ENCODE measurements at places on chromosomes 7 and 10. TPM values are rescaled to one million over a fixed set of nuclear protein-coding genes. Genes with fewer than 3 reads are reported as not detected.

GRCh38 chr7:42831006-42831717, 80.7 kb downstream of the C7orf25 start:
- no peaks in the 10 kb centered on the region for H3K36me3 ChIP-seq
- DNase-seq = no peak
- no peak overlapping the region for H3K27ac ChIP-seq

DNA sequence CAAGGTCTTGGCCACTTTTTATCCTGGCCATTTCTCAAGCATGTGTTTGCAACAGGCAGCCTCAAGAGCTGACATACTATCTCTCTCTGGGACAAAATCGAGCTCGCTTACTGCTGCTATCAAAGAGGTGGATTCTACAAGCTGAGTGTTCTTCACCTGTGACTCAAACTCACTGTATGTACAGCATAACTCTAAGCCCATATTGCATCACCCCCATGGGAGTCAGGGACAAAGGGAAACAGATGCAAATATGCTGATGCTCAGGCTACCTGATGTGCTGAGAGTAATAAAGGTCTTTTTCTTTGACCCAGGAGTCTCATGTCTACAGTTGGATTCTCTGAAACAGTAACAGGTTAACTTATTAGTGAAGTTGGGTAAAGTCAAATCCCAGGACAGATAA, 45.2 kb downstream of the PCLO start:
- no peaks in the 10 kb centered on the region for H3K36me3 ChIP-seq
- H3K4me3 ChIP-seq = no peak overlapping the region
- H3K4me1 ChIP-seq = no peaks in the 10 kb centered on the region

GRCh38 chr7:104976966-104977636, 36.9 kb upstream of the KMT2E start:
- no peaks in the 10 kb centered on the region for H3K36me3 ChIP-seq
- DNase-seq = no peak
- peak overlapping the region; percentile 9 for H3K27ac ChIP-seq
- peaks cover 15% of the 10 kb centered on the region for H3K4me1 ChIP-seq
- no peak overlapping the region for H3K4me3 ChIP-seq
- no peaks in the 10 kb centered on the region for H3K27me3 ChIP-seq

- no peak overlapping the region for H3K4me3 ChIP-seq
- no peak for DNase-seq
- no peaks in the 10 kb centered on the region for H3K4me1 ChIP-seq
- H3K27me3 ChIP-seq = no peaks in the 10 kb centered on the region
Observed at GRCh38 chr10:49357910-49358309, 38.0 kb downstream of the DRGX start.

GRCh38 chr10:11403116-11403515, 208.3 kb downstream of the USP6NL start:
- no peak overlapping the region for H3K4me3 ChIP-seq
- no peaks in the 10 kb centered on the region for H3K4me1 ChIP-seq
- no peak for DNase-seq
- H3K36me3 ChIP-seq = no peaks in the 10 kb centered on the region
- H3K27ac ChIP-seq = no peak overlapping the region

DNA sequence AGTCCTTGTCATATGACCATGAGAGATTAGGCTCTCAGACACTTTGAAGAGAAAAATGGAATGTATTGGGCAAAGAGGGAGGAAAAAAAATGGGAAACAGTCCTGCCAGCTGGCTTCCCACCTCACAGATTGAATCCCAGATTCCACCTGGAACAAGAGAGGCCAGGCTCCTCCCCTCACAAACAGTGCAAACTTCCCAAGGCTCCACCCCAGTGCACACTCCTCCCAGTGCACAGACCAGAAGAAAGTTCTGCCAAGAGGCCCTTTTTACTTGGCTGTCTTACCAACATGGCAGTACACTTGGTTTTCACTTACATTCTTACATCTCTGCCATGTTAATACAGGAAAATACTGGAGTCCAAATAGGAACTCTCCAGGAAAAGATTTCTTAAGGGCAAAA, 202.3 kb downstream of the AHR start:
- no peaks in the 10 kb centered on the region for H3K36me3 ChIP-seq
- H3K27ac ChIP-seq = no peak overlapping the region
- no peaks in the 10 kb centered on the region for H3K4me1 ChIP-seq
- no peak for DNase-seq
- no peaks in the 10 kb centered on the region for H3K27me3 ChIP-seq
- no peak overlapping the region for H3K4me3 ChIP-seq

DNA sequence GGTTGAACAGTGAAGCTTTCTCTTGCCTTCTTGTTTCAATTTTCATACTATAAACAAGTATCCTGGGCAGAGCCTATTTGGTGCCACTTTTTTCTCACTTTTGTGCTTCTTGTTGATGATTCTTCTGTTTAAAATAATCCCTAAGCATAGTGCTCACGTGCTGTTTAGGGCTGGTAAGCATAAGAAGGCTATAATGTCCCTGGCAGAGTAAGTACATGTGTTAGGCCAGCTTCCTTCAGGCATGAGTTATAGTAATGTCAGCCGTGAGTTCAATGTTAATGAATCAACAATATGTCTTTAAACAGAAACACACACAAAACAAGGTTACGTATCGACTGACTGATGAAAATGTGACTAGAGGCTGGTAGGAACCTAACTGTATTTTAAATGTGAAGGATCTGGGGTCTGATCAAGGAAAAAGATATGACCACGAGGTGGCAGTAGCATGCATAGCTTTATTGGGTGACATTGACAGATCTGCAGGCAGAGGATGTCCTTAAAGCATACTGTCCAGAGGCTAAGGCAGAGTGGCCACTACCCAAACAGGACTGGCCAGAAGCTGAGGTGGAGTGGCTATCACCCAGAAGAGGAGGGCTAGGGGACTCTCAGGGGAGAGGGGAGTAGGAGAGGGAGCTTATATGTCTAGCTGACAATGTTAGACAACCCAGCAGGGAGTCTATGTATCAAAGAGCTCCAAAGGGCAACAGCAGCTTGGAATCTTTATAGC, 113.7 kb downstream of the BRAF start:
- H3K4me3 ChIP-seq = no peak overlapping the region
- H3K36me3 ChIP-seq = no peaks in the 10 kb centered on the region
- no peak overlapping the region for H3K27ac ChIP-seq
- H3K27me3 ChIP-seq = no peaks in the 10 kb centered on the region
- peak; percentile 36 for DNase-seq
- no peaks in the 10 kb centered on the region for H3K4me1 ChIP-seq

DNA sequence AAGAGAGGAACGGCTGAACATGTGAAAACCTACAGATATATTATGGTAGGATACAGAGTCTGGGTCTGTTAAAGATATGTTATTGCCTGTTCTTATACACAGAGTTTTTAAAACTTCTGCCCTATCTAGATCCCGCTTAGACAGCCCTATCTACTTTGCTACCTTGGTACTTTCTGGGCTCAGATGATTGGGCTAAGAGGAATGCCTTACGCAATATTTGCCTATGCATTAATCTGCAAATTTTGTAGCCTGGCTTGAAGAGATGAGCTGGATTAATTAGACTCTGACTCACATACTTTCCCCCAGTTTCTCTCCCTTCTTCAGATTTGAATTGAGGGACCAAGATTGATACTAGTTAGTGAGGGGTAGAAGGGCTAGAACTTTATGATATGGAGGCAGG, 33.6 kb upstream of the A1CF start:
- no peaks in the 10 kb centered on the region for H3K27me3 ChIP-seq
- H3K4me3 ChIP-seq = no peak overlapping the region
- H3K4me1 ChIP-seq = no peaks in the 10 kb centered on the region
- no peak overlapping the region for H3K27ac ChIP-seq

GRCh38 chr7:65974191-65974801, 7.7 kb downstream of the GUSB start:
- no peak for DNase-seq
- H3K4me3 ChIP-seq = no peak overlapping the region
- H3K27me3 ChIP-seq = no peaks in the 10 kb centered on the region
- no peaks in the 10 kb centered on the region for H3K4me1 ChIP-seq

- no peak overlapping the region for H3K4me3 ChIP-seq
- H3K27ac ChIP-seq = no peak overlapping the region
- no peaks in the 10 kb centered on the region for H3K27me3 ChIP-seq
- H3K4me1 ChIP-seq = no peaks in the 10 kb centered on the region
- DNase-seq = no peak
Observed at GRCh38 chr7:151792086-151792485, 84.8 kb downstream of the PRKAG2 start.

GRCh38 chr10:80158598-80159127, 26.1 kb downstream of the PLAC9 start:
- no peaks in the 10 kb centered on the region for H3K36me3 ChIP-seq
- no peaks in the 10 kb centered on the region for H3K27me3 ChIP-seq
- no peak overlapping the region for H3K4me3 ChIP-seq

DNA sequence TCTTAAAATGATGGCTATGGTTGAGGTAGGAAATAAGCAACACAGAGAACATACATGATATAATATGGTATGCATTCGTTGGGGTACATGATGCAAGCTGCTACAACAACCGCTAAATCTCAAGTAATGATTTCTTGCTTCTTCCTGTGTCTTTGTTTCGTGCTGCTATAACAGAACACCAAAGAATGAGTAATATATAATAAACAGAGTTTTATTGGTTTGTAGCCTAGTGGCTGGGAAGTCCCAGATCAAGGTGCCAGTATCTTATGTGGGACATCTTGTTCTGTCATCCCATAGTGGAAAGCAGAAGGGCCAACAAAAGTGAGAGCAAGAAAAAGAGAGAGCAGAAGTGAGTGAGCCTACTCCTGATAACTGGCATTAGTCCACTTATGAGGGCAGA, 689.7 kb downstream of the SUGCT start:
- H3K4me3 ChIP-seq = no peak overlapping the region
- H3K27me3 ChIP-seq = no peaks in the 10 kb centered on the region
- H3K4me1 ChIP-seq = no peaks in the 10 kb centered on the region
- no peak overlapping the region for H3K27ac ChIP-seq
- no peak for DNase-seq

DNA sequence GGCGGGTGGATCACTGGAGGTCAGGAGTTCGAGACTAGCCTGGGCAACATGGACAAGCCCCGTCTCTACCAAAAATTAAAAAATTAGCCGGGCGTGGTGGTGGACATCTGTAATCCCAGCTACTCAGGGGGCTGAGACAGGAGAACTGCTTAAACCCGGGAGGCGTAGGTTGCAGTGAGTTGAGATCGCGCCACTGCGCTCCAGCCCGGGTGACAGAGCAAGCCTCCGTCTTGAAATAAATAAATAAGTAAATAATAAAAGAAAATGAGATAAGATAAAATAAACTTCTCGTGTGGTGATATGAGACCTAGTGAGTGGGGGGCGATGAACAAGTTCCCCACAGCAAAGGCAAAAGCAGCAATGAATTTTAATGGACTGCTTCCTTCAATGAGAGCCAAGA, 33.6 kb upstream of the LMTK2 start:
- H3K36me3 ChIP-seq = no peaks in the 10 kb centered on the region
- DNase-seq = no peak
- no peak overlapping the region for H3K27ac ChIP-seq
- H3K4me3 ChIP-seq = no peak overlapping the region
- H3K4me1 ChIP-seq = no peaks in the 10 kb centered on the region

DNA sequence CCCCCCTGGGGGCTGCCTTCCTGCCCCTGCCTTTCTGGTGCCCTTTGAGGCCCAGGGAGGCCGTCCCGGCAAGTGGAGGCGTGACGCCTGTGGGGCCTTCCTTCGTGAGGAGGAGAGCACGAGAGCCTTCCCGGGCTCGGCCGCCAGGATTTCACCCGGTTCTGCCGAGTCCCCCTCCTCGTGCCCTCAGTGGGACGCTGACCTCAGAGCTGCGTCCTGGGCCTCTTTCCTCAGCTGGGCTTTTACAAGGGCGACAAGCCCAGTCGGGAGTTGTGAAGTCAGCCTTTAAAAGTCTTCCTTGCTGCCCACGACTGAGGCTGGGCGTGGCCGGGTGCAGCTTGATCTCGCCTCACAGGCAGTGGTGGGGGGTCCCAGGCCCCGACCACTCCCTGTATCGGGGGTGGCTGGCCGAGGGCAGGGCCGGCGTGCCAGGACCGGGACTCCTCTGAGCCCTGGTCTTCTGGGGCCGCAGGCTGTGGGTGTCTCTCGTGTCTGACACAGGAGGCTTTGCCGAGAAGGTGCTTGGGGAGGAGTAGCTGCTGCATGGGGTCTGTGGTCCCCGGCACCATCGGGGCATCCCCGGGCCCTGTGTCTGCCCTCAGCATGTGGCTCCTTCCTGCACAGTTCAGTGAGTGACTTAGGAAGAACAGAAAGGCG, 41.8 kb downstream of the FAM20C start:
- no peak overlapping the region for H3K4me3 ChIP-seq
- H3K27ac ChIP-seq = peak overlapping the region; percentile 78
- H3K27me3 ChIP-seq = no peaks in the 10 kb centered on the region
- no peaks in the 10 kb centered on the region for H3K36me3 ChIP-seq

The ELN gene
- 49.5 TPM for total RNA-seq

The DNAJB9 gene
- 19.0 TPM for total RNA-seq

The CDK14 gene
- total RNA-seq = 43.8 TPM

The AKR1C3 gene
- total RNA-seq = 18.5 TPM

The MYL10 gene
- total RNA-seq = not detected

The PKD1L1 gene
- 0.28 TPM for total RNA-seq

The TCAF2 gene
- total RNA-seq = 2.6 TPM

Measured in ovary (tissue), 10 donors.